ENCODE measurements at places on chromosomes 6 and 20.

DNA sequence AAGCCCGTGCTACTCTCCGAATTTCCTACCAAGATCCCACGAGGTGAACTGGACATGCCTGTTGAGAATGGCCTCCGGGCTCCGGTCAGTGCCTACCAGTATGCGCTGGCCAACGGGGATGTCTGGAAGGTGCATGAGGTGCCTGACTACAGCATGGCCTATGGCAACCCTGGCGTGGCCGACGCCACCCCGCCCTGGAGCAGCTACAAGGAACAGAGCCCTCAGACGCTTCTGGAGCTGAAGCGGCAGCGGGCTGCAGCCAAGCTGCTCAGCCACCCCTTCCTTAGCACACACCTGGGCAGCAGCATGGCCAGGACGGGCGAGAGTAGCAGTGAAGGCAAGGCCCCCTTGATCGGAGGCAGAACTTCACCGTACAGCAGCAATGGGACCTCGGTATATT, 8.0 kb upstream of the FAM83D start:
- DNase-seq, result no peak

DNA sequence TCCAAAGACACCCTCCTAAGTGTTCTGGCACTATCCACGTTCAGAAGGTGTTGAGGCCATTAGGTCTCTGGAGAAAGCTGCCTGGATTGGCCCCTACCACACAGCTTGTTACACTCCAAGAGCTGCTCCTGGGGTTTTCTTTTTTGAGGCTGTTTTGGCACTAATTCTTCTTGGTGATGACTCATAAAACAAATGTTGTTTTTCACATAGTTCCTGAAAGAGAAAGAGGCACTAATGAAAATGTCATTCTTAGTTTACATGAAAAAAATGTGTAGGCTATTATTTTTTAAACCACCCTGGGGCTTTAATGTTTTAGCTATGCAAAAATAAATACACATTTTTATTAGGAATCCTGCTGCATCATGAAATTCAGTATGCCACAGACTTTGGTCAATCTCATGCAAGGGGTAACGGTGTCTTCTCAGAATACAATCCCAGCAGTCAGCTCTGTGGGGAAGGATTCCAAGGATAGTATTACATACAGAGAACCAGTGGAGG, 38.1 kb downstream of the TBPL1 start:
- no peak for DNase-seq

- DNase-seq, result no peak
Measured at GRCh38 chr6:107717781-107718180, 106.3 kb downstream of the SCML4 start.

DNA sequence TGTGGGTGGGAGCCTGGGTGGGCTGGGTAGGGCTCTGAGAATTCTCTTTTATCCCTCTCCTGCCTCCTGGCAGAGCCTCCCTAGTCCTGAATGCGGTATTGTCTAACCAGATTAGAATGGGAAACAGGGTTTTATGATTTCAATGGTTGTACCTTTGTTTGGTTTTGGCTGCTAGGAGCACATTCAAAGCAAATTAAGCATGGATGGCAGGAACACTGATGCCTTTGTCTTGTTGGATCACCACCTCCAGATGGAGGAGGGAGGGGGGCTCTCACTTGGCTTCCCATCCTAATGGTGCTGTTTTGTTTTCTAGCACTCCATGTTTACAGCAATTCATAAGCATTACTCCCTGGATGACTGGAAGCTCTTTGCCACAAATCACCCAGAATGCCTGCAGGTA, 11.6 kb downstream of the GMPR start:
- DNase-seq, result no peak

GRCh38 chr6:43172104-43173007, 1.3 kb downstream of the SRF start:
- DNase-seq, result no peak

DNA sequence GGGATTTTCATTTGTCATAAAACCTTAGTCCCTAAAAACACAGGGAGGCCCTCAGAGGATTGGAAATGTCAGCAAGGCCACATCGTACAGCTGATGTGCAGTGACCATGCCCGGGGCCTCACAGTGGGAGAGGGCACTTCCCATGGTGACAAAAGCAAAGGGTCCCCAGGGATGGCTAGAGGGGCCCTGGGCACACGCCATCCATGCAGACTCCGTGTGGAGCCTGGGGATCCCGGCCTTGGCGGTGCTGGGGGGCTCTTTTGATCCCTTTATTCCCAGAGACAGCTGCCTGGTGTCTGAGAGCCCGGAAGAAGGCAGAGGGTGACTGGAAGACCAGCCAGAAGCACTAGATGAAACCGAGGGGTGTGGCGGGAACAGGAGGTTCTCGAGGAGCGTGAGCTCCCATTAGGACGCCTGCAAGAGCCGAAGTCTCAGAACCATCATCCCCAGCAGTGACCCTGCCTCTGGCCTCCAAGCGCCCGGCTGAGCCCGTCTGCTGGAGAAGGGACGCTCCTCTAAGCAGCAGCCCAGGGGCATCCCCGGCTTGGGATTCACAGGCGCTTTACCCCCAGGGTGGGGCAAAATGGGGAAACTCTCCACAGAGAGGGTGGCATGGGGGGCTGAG, 49.1 kb upstream of the FRMD1 start:
- no peak for DNase-seq

DNA sequence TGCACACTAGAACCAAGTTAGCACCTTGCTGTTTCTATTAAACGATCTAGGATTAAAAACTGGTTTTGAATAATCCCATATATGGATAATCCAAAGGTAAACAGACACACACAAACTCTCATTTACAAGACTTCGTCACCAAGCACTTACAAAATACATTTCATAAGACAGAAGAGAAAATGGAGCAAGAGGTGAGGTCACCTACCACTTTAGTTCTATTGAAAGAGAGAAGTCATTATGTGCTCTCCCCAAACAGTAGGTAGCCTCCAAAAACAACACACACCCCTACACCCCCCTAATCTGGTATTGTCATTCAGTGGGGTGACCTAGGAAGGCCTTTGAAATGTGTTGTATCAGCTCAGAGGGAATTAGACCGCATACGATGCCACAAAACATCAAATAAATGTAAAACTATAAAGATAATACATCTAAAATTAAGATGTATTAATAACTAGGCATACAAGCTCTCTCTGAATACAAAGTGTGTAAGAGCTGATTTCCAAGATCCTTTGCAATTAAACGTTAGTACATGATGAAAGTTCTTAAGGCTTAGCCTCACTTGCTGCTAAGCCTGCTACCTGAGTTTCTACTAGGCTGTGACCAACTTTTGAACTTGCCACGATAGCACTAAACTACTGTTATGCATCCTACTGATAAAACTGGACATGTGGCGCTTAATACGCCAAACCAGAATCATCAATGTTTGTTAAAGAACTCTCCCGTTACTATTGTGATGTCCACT, 1.6 kb downstream of the SRPK1 start:
- DNase-seq, result no peak

- DNase-seq, result no peak
Measured at GRCh38 chr20:41577129-41578009, 40.8 kb downstream of the CHD6 start.

DNA sequence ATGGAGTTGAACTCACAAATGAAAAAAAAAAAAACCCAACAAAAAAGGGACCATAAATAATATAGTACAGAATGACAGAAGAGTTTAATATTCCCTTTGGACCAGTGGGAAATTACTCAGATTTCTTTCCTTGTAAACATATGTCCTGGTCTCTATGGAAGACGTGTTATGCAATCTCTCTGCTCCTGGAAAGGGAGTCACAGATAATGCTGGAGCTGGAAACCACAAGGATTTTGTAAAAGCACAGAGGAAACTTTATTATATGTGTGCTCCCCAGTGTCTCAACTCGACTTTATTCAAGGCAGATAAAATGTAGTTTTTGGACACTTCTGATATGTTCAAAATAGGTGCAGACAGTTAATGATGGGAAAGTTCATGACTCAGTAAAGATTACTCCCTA, 88.1 kb upstream of the ZFP64 start:
- DNase-seq, result no peak

- no peak for DNase-seq
Measured at GRCh38 chr6:27156874-27157458, 90.5 kb upstream of the PRSS16 start.

DNA sequence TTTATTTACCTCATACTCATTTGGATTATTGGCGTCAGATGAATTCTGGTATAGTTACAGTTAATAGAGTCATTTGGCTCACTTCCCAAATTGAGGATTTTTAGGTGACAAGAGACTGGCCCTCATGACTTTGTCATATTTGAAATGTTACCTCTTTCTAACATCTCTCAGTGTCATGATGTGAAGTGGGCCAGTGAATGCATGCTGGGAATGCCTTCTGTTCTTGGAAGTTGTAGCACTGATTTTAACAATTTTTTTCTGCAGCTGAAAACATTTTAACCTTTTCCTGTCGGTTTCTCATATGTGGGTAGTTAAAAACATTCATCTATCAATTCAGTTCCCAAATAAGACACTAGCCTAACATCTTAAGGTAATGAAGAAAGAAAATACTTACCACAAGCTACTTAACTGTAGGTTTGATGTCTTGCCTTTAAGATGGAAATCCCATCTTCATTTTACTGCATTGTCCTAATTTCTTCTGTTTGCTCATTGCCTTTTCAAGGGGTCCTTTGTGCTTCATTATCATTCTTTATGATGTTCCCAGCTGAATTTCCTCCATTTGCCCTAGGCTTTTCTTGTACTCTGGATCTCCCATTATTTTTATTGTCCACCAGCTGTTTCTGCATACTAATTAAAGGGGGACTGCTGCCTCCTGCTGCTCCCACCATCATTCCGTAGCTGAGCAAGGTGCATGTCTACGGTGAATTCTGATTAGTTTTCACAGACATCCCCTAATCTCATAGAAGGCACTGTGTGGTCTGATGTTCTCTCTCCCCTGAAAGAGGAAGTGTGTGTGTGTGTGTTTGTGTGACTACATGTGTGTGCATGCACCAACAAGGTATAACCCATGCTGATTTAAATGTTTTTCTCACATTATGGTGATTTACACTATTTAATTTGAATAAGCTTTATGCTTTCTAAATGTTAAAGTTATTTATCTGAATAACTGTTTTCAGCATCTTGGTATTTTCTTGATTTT, 109.5 kb downstream of the B3GAT2 start:
- DNase-seq, result no peak

- no peak for DNase-seq
Measured at GRCh38 chr20:19840111-19840710, 82.2 kb downstream of the RIN2 start.

DNA sequence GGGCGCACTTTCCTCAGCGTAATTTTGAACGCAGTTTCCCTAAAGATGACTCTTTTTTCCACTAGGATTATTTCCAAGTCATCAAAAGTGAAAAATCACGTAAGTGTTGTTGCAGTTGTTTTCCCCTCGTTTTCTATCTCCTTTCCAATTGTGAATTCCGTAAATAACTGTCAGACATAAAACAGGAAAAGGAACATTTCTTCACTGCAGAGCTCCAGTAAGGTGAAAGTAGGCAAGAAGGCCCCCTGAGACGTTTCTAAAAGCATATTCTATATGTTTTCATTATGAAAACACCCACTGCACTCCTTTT, 17.8 kb downstream of the HIVEP2 start:
- no peak for DNase-seq

GRCh38 chr6:33075568-33076405, at the start of gene HLA-DPB1:
Gene HLA-DPB1, plus strand, starts transcription at chr6:33075990. Its CDS starts 52 bp downstream, at chr6:33076042.
- no peak for DNase-seq

DNA sequence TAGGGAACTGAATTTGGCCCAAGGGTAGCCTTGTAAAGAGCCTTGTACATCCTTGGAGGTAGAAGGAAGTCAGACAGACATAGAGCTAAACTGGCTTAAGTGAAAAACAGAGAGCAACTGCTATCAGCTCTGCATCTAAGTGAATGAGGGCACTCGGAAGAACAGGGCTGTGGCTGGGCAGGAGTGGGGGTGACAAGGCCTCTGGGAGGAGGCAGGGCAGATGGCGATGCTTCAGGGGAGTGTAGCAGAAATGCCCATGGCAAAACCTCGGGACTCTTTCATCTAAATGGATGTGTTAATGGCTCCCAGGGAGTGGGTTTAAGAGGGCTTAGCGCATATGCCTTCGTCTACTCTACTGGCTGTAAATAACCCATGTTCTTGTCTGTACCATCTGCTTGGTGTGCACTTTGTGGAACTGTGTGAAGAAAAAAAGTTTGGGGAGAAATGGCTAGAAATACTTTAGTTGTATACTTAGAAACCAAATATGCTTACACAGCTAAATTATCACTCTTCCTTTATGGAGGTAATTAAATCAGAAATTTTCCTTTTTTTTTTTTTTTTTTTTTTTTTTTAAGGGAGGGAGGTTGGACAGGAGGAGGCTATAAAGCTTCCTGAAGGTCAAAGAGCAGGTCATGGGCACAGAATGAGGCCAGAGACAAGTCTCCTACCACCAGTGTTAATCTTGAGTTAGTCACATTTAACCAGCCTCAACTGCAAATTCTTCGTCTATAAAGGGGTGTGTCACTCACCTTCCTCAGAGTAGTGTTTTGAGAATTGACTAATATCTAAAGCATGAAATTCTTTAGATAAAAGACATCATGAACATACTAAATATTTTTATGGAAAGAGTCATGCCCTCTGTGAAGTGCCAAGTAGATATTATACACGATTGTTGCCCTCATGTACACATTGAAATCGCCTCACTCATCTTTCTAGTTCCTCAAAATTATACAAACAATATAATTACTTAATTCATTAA, 60.9 kb downstream of the FYN start:
- DNase-seq, result no peak

GRCh38 chr6:53686355-53686940, 20.9 kb upstream of the KLHL31 start:
- DNase-seq, result no peak

GRCh38 chr6:168541307-168541706, 100.3 kb downstream of the SMOC2 start:
- no peak for DNase-seq
